ENCODE measurements at places on chromosomes 1 and 21.

- no peak for DNase-seq
These were observed 92.1 kb upstream of the LMO4 start for GRCh38 chr1:87236585-87236984.

GRCh38 chr1:80657707-80658106 lies 1143.0 kb upstream of the ADGRL2 start:
- DNase-seq, result no peak

DNA sequence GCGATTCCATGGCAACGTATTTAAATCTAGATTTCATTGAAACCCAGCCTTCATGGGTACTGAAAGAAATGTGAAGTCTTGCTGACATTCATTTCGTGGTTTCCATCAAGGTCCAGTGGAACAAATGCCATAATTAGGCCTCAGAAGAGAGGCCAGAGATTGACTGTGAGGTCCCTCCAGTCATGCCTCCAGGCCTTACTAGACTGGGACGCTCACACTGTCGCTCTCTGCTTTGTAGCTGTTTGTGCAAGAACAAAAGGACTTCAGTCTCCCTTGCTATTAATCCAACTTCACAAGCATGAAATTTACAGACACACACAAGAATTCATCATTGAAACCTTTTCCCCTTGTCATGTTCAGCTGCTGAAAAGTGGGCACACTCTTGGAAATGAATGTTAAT lies 180.4 kb upstream of the FOXD3 start:
- DNase-seq, result no peak

DNA sequence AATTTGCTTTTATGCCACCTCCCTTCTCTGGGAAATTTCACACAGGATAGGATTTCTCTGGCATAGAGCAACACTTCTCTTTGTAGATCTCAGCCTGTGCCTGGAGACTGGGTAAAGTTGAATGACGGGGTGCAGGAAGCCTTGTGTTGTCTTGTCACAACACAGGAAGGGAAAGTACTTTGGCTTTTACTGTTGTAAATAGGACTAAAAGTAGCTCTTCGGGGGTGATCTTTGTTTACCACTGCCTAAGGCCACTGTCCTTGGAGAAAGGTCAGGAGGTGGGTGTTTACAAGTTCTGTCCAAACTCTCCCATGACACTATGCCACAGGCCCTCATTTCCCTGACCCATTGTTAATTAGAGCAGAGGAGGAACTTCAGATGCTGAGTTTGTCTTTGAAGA lies 139.7 kb downstream of the FGGY start:
- no peak for DNase-seq

DNA sequence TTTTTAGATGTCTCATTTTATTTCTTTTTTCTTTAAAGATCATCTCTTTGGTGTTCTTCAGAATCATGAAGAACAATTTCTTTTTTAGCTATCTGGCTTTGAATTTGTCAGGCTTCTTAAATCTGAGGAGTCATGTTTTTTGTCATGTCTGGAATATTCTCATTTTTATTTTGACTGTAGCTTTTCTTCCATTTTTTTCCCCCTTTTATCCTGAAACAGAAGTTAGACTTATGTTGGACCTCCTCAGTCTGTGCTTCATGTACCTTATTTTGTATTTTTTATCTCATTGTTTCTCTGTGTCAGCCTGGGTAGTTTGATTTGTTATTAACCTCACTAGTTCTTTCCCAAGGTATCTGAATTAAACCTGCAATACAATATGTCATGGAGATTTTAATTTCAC lies 319.2 kb upstream of the ADGRL4 start:
- no peak for DNase-seq

DNA sequence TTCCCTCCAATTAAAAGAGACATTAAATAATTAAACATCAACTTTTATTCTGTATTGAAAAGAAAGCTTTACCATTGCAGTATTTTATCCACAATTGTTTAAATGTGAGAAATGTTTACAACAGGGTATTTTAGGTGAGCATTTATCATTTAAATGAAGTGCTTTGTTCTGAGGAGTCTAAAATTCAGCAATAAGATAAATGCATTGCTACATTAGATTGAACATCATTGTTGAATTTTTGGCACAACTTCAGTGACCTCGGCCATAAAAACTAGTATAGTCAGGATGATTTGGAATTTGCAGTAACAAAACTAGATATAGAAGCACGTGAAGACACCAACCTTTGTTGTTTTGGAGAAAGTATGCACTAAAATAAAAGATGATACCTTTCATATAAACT lies 692.9 kb downstream of the USP25 start:
- no peak for DNase-seq

- DNase-seq, result no peak
These were observed 852 bp downstream of the TMEM50A start for GRCh38 chr1:25338986-25339385.

DNA sequence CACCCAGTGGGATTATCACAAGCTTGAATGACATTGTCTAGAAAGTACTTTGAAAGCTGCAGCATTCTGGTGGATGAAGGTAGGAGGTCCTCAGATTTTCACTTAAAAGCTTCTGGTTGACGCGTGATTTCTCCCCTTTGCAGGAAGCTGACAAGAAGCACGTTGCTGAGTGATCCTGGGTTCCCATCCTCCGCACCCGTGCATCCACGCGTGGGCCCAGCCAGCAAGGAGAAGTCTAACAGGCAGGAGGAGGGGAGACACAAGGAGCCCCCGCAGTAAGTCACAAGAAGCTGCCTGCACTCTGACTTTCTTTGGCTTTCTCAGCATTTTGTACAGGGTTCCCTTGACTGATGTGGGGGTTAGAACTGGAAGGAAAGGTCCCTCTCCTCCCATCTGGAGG lies 7.8 kb upstream of the B3GALT5 start:
- no peak for DNase-seq

DNA sequence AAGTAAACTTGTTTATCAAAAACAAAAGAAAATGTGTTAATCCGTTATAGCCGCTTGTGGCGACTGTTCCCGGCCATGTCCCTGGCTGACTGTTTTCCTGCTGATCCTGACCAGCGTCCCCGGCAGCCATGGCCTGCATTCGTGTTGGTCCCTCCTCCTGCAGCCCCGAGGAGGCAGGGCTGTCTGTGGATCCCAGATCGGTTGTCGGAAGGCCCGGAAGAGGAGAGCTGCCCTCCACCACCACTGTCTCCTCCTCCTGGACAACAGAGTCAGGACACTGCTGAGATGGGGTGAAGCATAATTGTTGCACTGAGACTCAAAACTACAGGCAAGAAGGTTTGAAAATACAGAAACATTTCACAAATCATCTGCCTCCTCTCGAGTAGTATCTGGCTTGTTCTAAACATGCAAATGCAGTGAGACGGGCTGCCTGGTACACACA lies 3.6 kb upstream of the MXRA8 start:
- DNase-seq, result no peak

DNA sequence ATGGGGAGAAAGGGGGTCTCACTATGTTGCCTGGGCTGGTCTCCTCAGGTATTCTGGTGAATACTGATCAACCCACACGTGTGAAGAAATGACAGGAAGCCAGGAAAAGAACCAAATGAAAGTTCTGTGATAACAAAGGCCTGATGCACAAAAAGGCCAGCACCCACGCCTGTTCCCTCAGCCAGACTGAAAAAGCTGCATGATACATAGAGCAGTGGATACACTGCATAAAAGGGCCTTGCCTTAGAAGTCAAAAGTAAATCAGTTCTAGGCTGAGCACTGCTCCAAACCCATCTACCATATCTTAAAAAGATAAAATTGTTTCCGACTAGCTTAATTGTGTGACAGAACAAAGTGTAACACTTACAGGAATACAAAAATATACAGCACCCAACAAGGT lies 36.9 kb upstream of the PSMG1 start:
- DNase-seq, result no peak

DNA sequence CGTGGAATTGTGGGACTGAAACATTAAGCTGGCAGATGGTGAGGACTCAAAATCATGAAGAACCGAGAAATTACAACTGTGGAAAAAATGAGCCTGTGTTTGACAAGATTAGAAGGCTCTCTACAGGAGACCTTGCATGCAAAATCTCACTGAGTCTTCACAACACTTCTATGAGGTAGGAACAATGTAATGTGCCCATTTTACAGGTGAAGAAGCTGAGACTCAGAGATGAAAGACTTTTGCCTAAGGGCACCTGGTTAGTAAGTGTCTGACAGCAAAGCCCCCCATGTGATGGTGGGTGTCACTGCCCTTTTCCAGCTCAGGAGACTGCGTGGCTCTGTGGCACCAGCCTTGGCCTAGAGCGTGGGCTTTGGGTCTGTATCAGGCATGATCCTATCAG lies 21.0 kb downstream of the OPRD1 start:
- no peak for DNase-seq

- peak; percentile 9 for DNase-seq
These were observed 51.1 kb downstream of the ZNF326 start for GRCh38 chr1:90045853-90046563.

DNA sequence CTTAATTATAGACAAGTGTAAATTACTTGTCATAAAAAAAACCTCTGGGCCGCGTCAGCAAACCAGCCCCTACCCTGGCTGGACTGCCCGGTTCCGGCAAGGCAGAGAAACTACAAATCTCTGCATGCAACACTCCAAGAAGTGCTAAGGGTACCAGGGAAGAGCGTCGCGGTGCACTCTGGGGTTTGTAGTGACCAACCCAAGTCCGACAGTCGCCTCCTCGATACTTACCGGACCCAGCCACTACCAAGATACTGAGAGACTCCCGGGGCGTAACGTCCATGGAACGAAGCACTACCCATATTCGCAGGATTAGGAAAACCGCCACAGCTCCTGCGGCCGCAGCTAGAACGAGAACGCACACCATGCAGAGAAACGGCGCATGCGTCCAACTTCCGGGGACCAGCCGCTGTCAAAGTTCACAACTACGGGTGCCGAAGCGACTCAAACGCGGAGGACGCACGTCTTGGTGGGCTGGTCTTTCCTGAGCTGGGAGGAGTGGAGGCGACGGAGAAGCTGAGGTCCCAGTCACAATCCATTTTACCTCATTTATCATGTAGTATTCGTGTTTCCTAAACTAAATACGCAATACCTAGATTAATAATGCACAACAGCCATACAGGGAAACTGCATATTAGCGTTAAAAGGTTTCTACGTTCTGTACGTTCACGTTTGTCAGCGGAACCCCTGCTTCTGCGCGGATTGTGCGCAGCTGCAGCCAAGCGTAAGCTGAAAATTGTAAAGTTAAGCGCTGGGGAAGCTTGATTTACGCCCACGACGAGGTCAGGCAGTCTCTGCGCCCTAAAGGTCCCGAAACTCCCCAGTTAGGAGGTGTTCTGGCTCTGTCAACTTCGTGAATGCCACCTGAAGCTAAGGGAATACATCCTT lies at the start of gene ALG14:
ALG14 (minus strand) TSS at position 420 of the 888 bp plus-strand sequence; CDS start at position 367, 53 bp downstream.
- peak; percentile 90 for DNase-seq

- DNase-seq, result no peak
These were observed 73.8 kb downstream of the SH3BGR start for GRCh38 chr21:39525601-39526000.

GRCh38 chr1:232944347-232944746 lies 6.1 kb upstream of the NTPCR start:
- no peak for DNase-seq

DNA sequence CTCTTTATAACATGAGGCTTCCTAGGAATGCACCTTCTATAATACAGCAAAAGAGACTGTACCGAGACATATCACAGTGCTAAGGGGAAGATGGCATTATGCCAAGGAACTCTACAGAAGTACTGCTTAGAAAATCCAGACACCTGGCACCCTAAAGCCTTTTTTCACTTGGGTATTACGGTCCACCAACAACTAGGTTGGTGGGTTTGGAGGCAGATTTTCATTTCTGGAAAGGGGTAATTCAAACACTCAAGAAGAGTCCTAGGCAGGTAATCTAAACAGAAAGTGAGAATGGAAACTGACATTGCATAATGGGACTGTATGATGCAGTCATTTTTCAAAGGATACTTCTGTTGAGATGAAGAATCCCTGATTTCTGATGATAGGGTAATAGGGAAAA lies 19.6 kb downstream of the SCMH1 start:
- DNase-seq, result no peak

- DNase-seq, result no peak
These were observed 128.0 kb upstream of the ERG start for GRCh38 chr21:38626306-38626705.

GRCh38 chr21:30072496-30072895 lies 94.1 kb downstream of the CLDN17 start:
- DNase-seq, result peak; percentile 18

GRCh38 chr21:14977814-14978213 lies 87.0 kb downstream of the NRIP1 start:
- DNase-seq, result no peak

DNA sequence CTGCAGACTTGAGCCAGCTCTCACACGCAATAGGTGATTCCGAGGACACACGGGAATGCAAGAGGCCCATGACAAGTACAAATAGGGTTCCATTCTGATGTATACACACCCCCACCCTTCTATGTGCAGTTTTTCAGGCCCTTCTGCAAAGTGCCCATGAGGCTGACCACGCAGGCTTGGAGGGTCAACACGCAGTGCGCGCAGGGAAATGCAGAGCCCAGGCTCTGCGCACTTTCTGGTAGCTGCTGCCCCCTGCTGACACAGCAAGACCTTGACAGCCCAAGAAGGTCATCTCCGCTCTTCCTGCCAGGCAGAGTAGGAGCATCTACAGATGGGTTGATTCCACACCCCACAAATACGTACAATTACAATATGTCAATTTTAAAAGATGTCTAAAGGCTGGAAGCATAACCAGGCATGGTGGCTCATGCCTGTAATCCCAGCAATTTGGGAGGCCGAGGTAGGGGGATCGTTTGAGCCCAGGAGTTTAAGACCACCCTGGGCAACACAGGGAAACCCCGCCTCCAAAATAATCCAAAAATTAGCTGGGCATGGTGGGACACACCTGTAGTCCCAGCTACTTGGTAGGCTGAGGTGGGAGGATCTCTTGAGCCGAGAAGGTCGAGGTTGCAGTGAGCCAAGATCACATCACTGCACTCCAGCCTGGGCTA lies 18.5 kb downstream of the SH3BP5L start:
- DNase-seq, result no peak

DNA sequence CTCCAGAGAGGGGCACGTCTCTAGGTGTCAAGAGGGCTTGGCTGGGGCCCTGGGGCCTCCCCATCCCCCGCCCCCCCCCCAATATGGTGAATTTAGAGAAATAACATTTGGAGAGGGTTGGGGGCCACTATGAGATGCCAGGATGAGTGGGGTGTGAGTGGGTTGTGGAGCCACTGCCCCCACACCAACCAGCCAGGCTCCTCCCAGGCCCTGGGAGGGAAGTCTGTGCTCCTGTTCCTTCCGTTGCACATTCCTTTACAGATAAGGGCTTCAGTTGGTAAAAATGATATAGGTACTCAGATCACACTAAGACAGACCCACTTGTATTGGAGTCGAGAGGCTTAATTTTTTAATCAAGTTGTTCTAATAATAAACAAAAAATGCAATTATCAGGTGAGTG lies 585 bp upstream of the PLEKHA6 start:
- no peak for DNase-seq

- no peak for DNase-seq
These were observed 76.4 kb upstream of the DSCAM start for GRCh38 chr21:40923407-40923806.

- DNase-seq, result no peak
These were observed 63.2 kb downstream of the ST6GALNAC3 start for GRCh38 chr1:76137746-76138145.

DNA sequence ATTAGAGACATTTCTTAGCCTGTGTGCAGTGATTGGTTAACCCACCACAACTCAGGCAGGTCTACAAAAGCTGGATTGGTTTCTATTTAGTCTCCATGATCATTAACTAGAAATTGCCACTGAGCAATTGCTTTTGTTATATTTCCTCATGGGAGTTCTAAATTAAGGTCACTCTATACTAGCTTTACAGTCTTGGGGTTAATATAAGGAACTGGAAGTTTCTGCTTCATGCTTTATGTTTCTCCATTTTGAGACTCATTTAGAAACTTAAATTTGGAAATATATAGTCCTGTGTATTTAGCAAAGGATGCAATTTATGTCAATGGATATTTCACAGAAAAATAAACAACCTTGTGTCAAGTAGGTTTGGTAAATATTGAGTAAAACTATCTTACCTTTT lies 137.5 kb downstream of the HLX start:
- no peak for DNase-seq
